Stimulated activated CD4-positive, alpha-beta T cell treated with anti-CD3 and anti-CD28 coated beads, TNF-alpha, amount 100 ng/mL, for 24 hours (primary cell): ENCODE measurements at places on chromosomes 6 and 20.

DNA sequence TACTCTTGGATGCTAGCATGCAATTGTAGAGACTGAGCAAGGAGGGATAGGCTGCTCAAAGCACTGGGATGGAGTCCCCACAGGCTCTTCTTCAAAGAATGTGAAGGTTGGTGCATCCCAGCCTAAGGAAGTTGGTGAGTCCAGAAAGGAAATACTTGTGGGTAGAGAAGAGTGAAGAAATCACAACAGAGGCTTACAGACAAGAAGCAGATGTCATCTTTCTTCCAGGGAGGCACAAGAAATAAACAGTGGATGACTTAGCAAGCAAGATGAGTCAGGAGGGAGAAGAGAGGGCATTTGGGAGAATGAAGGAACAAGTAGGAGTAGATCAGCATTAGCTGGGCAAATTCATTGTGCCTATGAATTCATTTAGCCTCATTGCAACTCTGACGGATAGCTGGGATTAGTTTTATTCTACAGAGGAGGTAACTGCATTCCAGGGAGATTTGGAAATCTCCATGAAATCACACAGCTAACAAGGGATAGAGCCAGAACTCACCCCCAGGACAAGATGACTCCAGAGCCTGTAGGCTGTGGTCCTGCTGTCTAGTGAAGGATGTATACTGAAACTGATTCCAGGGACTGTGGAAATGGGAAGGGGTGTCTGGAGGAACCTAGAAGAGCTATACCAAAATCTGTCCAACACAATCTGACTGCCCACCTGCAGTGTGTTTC, 125.8 kb upstream of the SPTLC3 start:
- no peak for DNase-seq

DNA sequence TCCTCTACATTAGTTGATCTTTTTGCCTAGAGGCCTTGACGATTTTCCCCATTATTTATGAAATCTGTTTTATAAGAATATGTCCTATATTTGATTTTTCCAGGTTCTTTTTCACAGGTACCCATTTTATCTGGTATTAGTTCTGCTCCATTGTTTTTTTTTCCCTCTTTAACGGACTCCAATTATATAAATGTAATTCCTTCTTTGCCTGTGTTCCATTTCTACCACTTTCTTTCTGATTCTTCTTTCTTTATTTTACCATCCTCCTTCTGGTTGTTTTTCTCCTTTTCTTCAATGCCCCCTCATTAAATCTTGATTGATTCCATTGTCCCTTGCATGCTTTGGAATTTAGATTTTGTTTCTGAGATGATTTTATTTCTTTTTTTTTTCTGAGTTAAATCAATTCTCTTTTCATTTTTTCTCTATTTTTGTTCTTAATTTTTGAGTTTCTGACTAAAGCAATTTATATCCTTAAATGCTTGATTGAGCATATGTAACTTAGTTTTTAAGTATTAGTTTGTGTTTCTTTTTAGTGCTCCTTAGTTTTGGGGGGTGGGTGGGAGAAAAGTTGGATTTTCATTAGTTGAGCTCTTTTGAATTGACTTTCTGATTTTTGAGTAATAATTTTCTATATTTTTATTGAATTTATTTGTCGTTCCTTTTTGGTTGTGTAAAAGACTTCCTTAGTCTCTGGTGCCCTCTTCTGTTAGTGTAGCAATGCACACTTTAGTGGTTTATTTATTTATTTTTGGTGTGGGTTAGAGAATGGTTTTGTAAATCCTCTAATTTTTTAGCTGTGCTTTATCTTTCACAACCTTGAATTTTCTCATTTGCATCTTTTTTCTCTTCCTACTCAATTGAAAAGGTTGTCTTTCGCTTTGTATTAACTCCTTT, 140.8 kb downstream of the FARS2 start:
- no peak for DNase-seq

DNA sequence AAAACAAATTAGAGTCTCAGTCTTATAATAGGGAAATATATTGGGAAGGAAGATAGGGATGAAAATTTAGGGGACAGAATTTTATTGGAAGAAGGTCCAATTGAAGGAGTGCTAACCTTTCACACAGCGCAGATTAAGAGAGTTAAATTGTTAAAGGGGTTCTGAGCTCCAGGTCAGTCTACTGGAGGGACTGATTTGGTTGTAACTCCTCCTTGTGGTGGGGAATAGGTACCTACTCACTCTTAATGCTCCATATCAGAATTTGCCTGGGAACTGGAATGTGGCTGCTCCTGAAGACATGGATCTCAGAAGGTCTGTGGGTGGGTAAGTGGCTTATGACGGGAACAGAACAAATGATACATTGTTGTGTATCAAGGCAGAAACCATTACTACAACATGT, 143.5 kb downstream of the FLRT3 start:
- no peak for DNase-seq

GRCh38 chr20:1741309-1742048, 83.9 kb upstream of the SIRPG start:
- no peak for DNase-seq

- DNase-seq: no peak
These were observed 53.1 kb downstream of the DSTN start for GRCh38 chr20:17622851-17623508.

- DNase-seq: no peak
These were observed 8.3 kb downstream of the PPP1R3G start for GRCh38 chr6:5093231-5094015.

- no peak for DNase-seq
These were observed 10.3 kb downstream of the SLC4A11 start for GRCh38 chr20:3228750-3229032.

DNA sequence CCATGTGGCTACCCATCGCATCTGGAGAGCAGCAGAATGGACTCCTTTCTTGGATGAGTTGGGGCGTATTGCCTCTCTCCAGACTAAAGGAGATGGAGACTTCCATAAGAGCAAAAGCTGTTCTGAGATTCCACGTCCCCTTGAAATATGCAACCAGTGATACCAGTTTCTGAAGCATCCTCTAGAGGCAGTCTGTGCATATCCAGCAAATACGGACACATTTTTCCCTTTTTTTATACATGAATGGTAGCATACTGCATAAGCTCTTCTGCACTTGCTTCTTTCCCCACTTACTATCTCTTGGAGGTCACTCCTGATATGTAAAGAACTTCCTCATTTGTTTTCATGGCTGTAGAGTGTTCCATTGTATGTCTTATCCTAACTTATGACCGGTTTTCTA, 34.6 kb downstream of the TAF8 start:
- no peak for DNase-seq

GRCh38 chr6:99080191-99080590, 132.4 kb upstream of the FBXL4 start:
- DNase-seq: no peak

DNA sequence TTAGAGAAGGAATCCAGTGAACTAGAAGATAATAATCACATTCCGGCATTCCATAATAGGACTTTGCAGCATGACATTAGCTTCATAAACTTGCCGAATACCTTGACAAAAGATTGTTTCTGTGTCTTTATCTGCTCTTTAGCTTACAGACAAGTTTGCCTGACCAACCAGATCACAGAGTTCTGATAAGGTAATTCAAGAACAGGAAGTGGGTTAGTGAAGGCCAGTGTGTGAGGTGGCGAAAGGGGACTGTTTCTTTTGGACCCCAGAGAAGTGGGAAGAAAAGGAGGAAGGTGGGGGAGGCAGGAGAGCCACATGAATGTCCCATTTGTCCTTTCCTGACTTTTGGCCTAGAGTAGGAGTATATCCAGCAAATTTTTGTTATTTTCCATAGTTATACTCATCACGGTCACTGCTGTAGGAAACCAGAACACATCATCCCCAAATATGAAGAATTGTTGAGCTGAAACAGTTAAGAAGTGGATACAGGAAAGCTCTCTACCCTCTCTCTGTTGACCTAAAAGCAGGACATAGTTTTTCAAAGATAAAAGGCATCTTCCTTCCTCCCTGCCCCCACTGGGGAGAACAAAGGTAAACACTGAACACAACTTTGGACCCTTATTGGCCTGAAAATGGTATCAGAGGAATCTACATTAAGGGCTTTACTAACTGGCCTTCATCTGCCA, 72.4 kb upstream of the TNFAIP3 start:
- DNase-seq: no peak

- no peak for DNase-seq
These were observed at the start of gene JPH2 for GRCh38 chr20:44187054-44187771. Gene JPH2, minus strand, starts transcription at chr20:44187188. Its CDS starts 483 bp downstream, at chr20:44186705.

- no peak for DNase-seq
These were observed 11.5 kb downstream of the FILIP1 start for GRCh38 chr6:75481936-75482593.
